WTC11 (cell line): ENCODE measurements at places on chromosomes 5 and 9.

GRCh38 chr5:146101646-146102045 lies 3.7 kb downstream of the PLAC8L1 start:
- no peaks in the 10 kb centered on the region for H3K27me3 ChIP-seq
- no peak overlapping the region for H3K4me3 ChIP-seq
- DNase-seq: no peak
- peaks cover 24% of the 10 kb centered on the region for H3K4me1 ChIP-seq

DNA sequence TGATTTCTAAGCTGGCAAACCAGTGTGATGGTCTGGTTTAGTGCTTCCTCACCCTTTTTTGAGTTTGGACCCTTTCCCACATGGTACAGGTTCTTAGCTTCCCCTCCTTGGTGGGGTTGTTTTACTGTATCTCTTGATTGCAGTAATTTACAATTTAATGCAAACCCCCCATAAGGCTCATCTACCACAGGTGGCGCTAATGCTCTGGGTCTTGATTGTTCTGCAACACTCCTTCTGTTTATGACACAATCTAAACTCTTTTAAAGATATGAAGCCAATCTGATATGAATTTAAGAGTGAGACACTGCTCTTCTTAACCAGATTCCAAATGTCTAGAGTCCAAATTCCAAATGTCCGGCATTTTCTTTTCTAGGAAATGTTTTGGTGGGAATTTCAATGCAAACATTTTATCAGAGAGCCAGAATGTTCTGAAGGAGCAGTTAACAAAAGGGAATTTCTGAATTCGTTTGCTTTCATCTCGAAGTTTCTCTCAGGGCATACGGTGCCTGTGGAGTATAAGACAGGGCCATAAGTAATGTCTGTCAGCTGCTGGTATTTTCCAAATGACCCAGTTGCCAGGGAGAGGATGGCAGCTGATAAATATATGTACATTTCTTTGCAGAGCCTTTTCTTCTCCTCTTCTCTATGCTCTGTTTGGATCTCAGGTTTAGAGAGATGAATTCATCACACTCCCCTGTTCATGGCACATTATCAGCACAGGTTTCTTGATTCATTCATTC lies 246.8 kb downstream of the ARHGAP26 start:
- DNase-seq: peak; percentile 48
- H3K27ac ChIP-seq: no peak overlapping the region
- peaks cover 64% of the 10 kb centered on the region for H3K4me1 ChIP-seq
- no peaks in the 10 kb centered on the region for H3K27me3 ChIP-seq
- H3K36me3 ChIP-seq: peaks cover 12% of the 10 kb centered on the region
- H3K4me3 ChIP-seq: no peak overlapping the region

GRCh38 chr9:127960410-127961154 lies 20.2 kb downstream of the EEIG1 start:
- no peak overlapping the region for H3K4me3 ChIP-seq
- no peaks in the 10 kb centered on the region for H3K27me3 ChIP-seq
- no peak for DNase-seq
- H3K4me1 ChIP-seq: peaks cover 55% of the 10 kb centered on the region

DNA sequence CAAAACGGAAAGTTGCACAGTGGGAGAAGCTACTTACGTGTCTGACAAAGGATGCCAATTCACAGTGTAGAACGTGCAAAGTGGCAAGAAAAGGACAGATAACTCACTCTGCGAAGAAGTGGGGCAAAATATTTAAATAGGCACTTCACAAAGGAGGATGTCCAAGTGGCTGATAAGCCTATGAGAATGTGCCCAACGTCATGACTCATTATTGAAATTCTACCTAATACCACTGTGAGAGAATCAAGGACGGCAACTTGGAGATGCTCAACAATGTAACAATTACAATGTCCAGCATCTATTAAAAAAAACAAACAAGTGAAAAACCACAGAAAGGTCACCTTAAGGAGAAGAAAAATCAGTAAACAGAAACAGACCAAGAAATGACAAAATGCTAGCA lies 59.0 kb downstream of the NACC2 start:
- no peak overlapping the region for H3K4me3 ChIP-seq
- DNase-seq: no peak
- no peak overlapping the region for H3K27ac ChIP-seq
- no peaks in the 10 kb centered on the region for H3K27me3 ChIP-seq

DNA sequence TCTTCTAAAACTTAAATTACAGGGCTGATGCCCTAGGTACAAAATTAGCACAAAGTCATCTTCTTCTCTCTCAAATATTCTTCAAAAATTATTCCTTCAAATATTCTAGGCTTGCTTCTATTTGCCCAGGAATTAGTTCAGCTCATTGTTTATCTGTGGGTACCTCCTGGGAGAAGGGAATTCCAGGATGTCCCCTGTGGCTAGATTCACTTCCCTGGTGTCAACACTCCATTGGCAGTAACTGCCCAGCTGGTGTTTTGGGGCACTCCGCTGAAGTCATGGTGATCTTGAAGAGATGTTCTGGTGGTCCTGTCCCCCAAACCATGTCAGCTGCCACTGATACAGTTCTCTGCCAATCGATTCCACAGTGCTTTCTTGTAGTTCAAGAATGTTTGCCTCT lies 26.2 kb upstream of the TGFBR1 start:
- peaks cover 2% of the 10 kb centered on the region; the same call in 1 of the 2 replicates for H3K27me3 ChIP-seq
- no peak overlapping the region for H3K4me3 ChIP-seq
- peaks cover 4% of the 10 kb centered on the region; the same call in 1 of the 2 replicates for H3K36me3 ChIP-seq
- DNase-seq: no peak
- H3K27ac ChIP-seq: no peak overlapping the region

- no peak overlapping the region for H3K27ac ChIP-seq
- peaks cover 36% of the 10 kb centered on the region for H3K27me3 ChIP-seq
- H3K4me1 ChIP-seq: peaks cover 20% of the 10 kb centered on the region
Observed at GRCh38 chr9:127223266-127223665, 41.3 kb upstream of the GARNL3 start.

DNA sequence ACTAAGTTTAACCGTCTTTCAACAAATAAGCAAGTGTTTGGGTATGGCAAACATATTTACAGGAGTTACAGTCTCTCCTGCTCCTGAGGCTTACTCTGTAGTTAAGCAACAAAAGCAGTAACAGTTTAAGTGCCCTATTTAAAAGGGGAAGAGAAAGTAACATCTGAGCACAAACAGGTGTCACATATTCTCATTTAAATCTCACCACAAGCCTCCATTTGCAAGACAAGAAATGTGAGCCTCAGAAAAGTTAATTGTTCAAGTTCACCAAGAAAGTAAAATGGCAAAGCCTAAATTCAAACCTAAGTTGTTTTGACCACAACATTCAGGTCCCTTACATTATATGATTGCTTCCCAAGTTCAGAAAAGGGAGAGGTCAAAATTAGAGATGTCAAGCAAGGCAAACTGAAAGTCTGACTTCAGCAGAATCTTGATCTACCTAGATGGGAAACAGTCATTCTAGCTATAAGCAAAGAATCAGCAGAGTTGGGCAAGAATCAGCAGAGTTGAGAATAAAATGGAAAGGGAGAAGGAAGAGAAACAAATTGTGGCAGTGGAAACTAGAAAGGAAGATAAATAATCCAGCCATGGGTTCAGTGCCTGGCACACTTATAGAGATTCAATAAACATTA lies 93.4 kb downstream of the STRBP start:
- H3K4me3 ChIP-seq: peak overlapping the region; percentile 40
- no peak for DNase-seq
- peaks cover 21% of the 10 kb centered on the region for H3K36me3 ChIP-seq
- H3K27me3 ChIP-seq: no peaks in the 10 kb centered on the region

DNA sequence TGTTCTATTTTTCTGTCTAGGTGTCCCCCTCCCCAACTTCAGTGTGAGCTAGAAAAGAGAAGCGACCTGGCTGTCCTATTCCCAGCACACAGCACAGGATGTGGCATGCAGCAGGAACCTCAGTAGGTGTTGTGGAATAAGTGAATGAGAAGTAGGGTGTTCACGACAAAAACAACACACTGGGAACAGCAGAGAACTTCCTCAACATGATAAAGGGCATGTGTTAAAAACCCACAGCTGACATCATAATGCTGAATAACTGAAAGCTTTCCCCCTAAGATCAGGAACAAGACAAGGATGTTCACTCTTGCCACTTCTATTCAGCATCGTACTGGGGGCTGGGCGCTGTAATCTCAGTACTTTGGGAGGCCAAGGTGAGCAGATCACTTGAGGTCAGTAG lies 155.6 kb upstream of the ZNF618 start:
- no peak for DNase-seq
- H3K4me1 ChIP-seq: peaks cover 11% of the 10 kb centered on the region
- peaks cover 14% of the 10 kb centered on the region for H3K27me3 ChIP-seq
- H3K36me3 ChIP-seq: peaks cover 10% of the 10 kb centered on the region

GRCh38 chr9:133160742-133161546 lies 2.8 kb downstream of the GBGT1 start:
- peaks cover 6% of the 10 kb centered on the region for H3K27me3 ChIP-seq
- peaks cover 20% of the 10 kb centered on the region for H3K36me3 ChIP-seq
- H3K4me3 ChIP-seq: no peak overlapping the region
- H3K4me1 ChIP-seq: peaks cover 6% of the 10 kb centered on the region
- H3K27ac ChIP-seq: no peak overlapping the region
- peak; percentile 51 for DNase-seq

DNA sequence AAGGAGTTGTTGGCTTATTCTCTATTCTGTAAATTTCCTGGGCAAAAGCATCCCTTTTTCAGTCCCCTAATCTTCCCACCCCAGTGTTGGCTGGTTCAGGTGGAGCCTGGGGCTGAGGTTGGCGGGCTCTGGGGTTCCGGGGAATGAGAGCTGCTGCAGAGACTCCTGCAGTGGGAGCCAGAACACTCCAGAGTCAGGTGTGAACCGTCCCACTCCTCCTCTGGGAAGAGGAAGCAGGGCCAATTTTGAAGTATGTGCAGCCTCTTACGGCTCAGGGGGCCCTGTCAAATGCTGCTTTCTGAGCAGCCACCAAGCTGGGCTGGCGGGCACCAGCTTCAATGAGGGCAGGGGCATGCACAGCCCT lies 42.8 kb downstream of the JADE2 start:
- DNase-seq: no peak
- no peak overlapping the region for H3K4me3 ChIP-seq
- H3K36me3 ChIP-seq: peaks cover 46% of the 10 kb centered on the region
- no peaks in the 10 kb centered on the region for H3K27me3 ChIP-seq

- no peaks in the 10 kb centered on the region for H3K27me3 ChIP-seq
- H3K27ac ChIP-seq: peak overlapping the region; percentile 84
- peaks cover 54% of the 10 kb centered on the region for H3K4me1 ChIP-seq
Observed at GRCh38 chr9:88396836-88397577, 8.8 kb downstream of the SPIN1 start.

DNA sequence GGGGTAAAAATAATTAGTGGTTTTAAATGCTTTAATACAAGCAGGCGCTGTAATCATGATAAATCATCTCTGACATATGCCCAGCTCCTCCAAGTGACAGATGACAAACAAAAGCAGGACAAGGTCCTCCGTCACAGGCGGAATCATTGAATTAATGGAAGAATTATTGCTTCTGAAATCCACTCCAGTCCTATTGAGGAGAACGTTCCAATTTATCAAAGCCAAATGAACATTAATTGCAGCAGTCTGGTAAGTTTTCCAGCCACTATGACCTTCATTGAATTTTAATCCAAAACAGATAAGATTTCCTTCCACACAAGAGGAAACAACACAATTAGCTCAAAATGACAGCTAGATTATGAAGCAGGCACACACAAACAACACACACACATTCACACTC lies 136.8 kb downstream of the ASTN2 start:
- no peak overlapping the region for H3K4me3 ChIP-seq
- DNase-seq: no peak
- H3K36me3 ChIP-seq: no peaks in the 10 kb centered on the region
- no peak overlapping the region for H3K27ac ChIP-seq

DNA sequence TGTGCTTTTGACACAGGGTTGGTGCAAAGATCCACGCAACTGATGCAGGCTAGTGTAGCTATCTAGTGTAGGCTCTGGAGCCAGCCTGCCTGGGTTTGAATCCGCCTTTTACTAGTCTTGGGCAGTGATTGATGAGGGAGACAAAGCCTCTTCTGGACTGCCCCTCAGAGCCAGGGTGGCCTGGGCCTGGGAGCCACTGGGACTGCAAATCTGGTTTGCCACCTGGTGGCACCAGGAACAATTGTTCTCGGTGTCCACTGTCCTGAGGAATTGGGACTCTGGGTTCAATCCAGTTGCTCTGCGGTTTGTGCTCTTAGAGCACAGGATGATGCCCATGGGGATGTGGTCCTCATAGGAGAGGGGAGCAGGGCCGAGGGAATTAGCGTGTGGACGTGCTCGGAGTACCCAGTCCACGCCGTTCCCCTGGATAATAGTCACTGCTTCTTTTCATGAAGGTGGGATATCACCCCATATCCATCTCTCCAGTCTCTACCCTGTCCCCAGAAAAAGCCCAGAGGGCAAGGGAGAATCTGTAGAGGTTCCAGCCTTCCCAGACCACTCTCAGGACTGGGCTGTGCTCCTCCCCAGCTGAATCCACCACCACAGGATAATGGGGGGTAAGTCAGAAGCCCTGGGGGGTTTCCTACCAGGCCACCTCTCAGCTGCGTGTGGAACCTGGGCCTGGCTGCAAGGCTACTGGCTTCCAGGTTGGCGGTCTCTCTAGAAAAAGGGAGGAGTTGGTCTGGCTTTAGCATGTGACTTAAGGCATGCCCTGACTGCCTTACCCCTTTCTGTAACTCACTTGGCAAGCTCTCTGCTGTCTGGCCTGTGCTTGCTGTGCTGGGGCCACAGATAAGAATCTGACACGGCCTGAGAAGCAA lies 1.9 kb downstream of the B4GALT7 start:
- peaks cover 21% of the 10 kb centered on the region for H3K27me3 ChIP-seq
- peaks cover 19% of the 10 kb centered on the region for H3K4me1 ChIP-seq
- H3K36me3 ChIP-seq: peaks cover 2% of the 10 kb centered on the region; the same call in 1 of the 2 replicates

GRCh38 chr5:37251665-37252064 lies 2.5 kb upstream of the CPLANE1 start:
- no peak overlapping the region for H3K27ac ChIP-seq
- peaks cover 6% of the 10 kb centered on the region; the same call in 1 of the 2 replicates for H3K36me3 ChIP-seq
- H3K4me3 ChIP-seq: no peak overlapping the region
- H3K27me3 ChIP-seq: peaks cover 8% of the 10 kb centered on the region
- H3K4me1 ChIP-seq: peaks cover 8% of the 10 kb centered on the region

- peaks cover 17% of the 10 kb centered on the region for H3K27me3 ChIP-seq
- peaks cover 15% of the 10 kb centered on the region for H3K4me1 ChIP-seq
- peak overlapping the region; percentile 89 for H3K4me3 ChIP-seq
- peaks cover 24% of the 10 kb centered on the region for H3K36me3 ChIP-seq
Observed at GRCh38 chr5:36066001-36066539, 612 bp downstream of the UGT3A2 start.

DNA sequence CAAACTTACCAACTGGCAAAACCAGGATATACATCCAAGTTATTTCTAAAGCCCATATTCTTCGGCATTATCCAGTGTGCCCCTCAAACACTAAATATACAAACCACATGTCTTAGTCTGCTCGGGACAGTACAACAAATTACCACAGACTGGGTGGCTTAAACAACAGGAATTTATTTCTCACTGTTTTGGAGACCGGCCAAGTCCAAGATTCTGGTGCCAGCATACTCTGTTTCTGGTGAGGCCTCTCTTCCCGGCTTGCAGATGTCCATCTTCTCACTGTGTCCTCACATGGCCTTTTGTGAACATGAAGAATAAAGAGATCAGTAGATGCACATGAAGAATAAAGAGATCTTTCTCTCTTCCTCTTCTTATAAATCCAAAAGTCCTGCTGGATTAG lies 12.9 kb upstream of the SLCO6A1 start:
- H3K36me3 ChIP-seq: no peaks in the 10 kb centered on the region
- no peak overlapping the region for H3K27ac ChIP-seq
- DNase-seq: no peak
- H3K4me3 ChIP-seq: no peak overlapping the region
- no peaks in the 10 kb centered on the region for H3K27me3 ChIP-seq

- H3K27ac ChIP-seq: no peak overlapping the region
- peak; percentile 25 for DNase-seq
- H3K4me1 ChIP-seq: peaks cover 19% of the 10 kb centered on the region
- H3K4me3 ChIP-seq: no peak overlapping the region
- no peaks in the 10 kb centered on the region for H3K36me3 ChIP-seq
Observed at GRCh38 chr5:16558984-16559629, 57.7 kb downstream of the RETREG1 start.

GRCh38 chr9:136527721-136528710 lies 17.8 kb downstream of the NOTCH1 start:
- H3K4me3 ChIP-seq: no peak overlapping the region
- H3K36me3 ChIP-seq: no peaks in the 10 kb centered on the region
- no peak for DNase-seq
- peaks cover 21% of the 10 kb centered on the region for H3K4me1 ChIP-seq
